ENCODE measurements at places on chromosomes 13 and 19. TPM values are rescaled to one million over a fixed set of nuclear protein-coding genes. Genes with fewer than 3 reads are reported as not detected.

DNA sequence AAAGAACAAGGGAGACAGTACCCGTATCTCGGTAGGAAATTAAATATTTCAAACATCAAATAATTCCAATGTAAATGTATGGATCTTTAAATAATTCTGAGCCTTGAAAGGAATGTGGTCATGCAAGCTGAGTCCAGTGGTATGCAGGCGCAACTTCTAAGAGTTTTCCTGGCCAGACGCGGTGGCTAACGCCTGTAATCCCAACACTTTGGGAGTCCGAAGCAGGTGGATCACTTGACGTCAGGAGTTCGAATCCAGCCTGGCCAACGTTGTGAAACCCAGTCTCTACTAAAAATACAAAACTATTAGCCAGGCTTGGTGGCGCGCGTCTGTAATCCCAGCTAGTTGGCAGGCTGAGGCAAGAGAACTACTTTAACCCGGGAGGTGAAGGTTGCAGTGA lies 1.1 kb upstream of the ZNF845 start:
- DNase-seq, result no peak

GRCh38 chr13:29674532-29674931 lies 79.0 kb upstream of the SLC7A1 start:
- no peak for DNase-seq

GRCh38 chr19:51810223-51810622 lies 15.3 kb downstream of the FPR3 start:
- no peak for DNase-seq

Gene RLN3
- not detected for polyA plus RNA-seq

Gene ZNF345
- 13.1 TPM for polyA plus RNA-seq

DNA sequence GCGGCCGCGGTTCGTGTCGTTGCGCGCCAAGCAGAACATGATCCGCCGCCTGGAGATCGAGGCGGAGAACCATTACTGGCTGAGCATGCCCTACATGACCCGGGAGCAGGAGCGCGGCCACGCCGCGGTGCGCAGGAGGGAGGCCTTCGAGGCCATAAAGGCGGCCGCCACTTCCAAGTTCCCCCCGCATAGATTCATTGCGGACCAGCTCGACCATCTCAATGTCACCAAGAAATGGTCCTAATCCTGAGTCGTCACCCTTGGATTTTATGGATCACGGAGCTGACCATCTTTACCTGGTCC lies 475 bp downstream of the MRPL57 start:
- DNase-seq, result no peak

- no peak for DNase-seq
These were observed 432 bp downstream of the ZNF611 start for GRCh38 chr19:52734331-52734892.

Gene DCLK1
- 39.0 TPM for polyA plus RNA-seq

Gene TEX26
- 1.1 TPM for polyA plus RNA-seq

Gene CCNA1
- polyA plus RNA-seq, result 0.95 TPM

- DNase-seq, result no peak
These were observed 24.9 kb downstream of the RCBTB1 start for GRCh38 chr13:49560270-49561061.

Gene GJB2
- polyA plus RNA-seq, result 2.8 TPM

GRCh38 chr19:18769989-18770528 lies 21.0 kb downstream of the COMP start:
- no peak for DNase-seq

- no peak for DNase-seq
These were observed 754.8 kb upstream of the SLITRK6 start for GRCh38 chr13:86554066-86554465.

GRCh38 chr19:47542030-47542475 lies 27.2 kb upstream of the NAPA start:
- DNase-seq, result no peak

Gene ZNF665
- 9.3 TPM for polyA plus RNA-seq

Gene TMEM238
- 0.31 TPM for polyA plus RNA-seq

GRCh38 chr13:93750676-93751075 lies 524.1 kb downstream of the GPC6 start:
- no peak for DNase-seq

DNA sequence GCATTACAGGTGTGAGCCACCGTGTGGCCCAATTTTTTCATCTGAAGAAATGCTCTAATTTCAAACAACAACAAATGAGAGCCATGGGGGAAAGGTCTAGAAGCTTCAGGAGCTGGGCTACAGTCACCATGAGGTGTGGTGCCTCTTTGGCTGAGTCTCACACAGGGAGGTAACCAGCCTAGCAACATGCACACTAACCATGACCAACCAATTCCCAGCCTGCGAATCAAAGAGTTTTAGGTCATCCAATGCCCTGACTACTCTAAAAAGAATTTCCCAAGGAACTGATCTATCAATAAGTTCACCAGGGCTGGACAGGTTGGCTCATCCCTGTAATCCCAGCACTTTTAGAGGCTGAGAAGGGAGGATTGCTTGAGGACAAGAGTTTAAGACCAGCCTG lies 29.9 kb downstream of the PBX4 start:
- no peak for DNase-seq

- no peak for DNase-seq
These were observed 23.0 kb upstream of the NDFIP2 start for GRCh38 chr13:79457948-79458347.

Gene ZFP28
- polyA plus RNA-seq, result 14.4 TPM

Gene PROZ
- 2.2 TPM for polyA plus RNA-seq

DNA sequence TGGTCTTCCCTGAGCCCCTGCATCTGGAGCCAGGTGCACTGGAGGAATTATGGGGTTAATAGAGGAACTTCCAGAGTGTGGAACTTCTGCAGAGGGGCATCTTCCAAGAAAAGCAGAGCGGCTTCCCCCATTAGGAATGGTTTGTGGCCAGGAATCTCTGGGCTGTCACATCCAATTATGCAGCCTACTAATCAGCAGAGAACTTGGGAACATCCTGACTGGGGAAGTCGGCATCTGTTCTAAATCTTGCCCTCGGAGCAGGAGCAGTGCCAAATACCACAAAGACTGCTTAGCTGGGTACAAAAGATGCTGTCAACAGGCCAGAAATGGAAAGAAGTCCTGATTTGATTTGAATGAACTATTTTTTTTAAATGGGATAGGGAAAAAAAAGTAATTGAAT lies 435.1 kb downstream of the ZNF536 start:
- no peak for DNase-seq

- DNase-seq, result no peak
These were observed 66.5 kb downstream of the INSR start for GRCh38 chr19:7227735-7228134.

Gene ALDH16A1
- polyA plus RNA-seq, result 12.2 TPM

DNA sequence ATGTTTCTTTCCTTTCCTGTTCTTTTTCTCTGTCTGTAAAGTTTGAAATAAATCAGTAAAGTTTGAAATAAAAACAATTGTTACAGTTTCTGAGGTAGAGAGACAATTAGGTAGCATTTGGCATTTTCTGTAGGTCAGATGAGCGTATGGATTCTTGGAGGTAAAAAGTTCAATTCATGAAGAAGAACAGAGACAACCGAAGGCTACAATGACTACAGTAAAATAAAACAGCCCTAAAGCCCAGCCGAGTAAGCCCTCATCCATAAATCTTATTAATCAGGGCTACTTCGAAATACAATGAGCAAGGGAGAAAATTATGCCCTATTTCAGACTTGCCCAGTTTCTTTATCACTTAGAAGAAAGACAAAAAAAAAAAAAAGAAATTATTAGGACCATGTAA lies 941.9 kb upstream of the SLC10A2 start:
- no peak for DNase-seq

All from left renal pelvis (tissue), 4 donors.